ENCODE measurements at places on chromosomes 5 and 9.

DNA sequence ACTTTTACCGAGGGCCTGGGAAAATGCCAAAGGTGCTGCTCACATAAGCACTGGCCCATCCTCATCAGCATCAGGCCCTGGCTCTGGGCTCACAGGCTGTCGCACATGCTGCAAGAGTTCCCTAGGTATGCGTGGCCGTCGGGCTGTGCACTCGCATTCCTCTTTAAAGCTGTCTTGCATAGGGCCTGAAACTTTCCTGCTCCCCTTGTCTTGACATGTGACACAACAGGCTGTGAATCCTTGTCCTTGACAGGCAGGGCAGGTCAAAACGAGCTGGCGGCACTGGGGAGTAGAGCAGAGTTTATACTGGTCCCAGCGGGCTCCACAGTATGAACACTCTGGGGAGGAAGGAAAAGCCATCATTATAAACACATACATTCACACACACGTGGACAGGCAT is 30.7 kb downstream of the TSTD2 start:
- DNase-seq: no peak

DNA sequence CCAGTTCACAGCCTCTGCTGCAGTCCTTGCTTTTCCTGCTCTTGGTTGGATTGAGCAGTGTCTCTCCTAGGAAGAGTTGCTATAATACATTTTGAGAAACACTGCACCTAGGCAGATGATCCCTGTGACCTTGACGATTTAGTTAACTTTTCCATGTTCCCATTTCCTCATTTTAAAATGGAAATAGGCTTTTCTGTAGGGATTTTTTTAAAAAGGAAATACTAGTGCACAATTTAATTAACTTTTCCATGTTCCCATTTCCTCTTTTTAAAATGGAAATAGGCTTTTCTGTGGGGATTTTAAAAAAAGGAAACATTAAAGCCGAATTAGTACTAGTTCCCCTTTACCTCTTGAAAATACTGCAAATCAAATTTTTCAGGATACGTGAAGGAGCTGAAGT is 4.7 kb downstream of the ATP6V0E1 start:
- DNase-seq: no peak

DNA sequence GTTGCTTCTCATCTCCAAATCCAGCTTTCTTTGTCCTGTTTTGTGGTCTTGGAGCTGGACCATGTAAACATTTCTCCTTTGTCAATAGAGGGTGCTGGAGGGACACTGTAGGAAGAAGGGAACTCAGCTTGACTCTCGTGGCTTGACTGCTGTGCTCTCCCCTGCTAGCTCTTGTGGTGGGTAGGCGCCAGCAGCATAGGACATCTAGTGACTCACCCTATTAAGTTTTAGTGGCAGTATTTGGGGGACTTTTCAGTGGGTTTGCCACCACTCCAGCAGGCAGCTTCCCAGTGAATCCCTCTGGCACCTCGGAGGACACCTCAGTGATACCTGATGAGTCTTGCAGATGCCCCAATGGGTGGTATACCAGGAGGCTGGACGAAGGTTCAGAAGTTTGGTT is 97.8 kb downstream of the TSSK1B start:
- peak; percentile 69 for DNase-seq

DNA sequence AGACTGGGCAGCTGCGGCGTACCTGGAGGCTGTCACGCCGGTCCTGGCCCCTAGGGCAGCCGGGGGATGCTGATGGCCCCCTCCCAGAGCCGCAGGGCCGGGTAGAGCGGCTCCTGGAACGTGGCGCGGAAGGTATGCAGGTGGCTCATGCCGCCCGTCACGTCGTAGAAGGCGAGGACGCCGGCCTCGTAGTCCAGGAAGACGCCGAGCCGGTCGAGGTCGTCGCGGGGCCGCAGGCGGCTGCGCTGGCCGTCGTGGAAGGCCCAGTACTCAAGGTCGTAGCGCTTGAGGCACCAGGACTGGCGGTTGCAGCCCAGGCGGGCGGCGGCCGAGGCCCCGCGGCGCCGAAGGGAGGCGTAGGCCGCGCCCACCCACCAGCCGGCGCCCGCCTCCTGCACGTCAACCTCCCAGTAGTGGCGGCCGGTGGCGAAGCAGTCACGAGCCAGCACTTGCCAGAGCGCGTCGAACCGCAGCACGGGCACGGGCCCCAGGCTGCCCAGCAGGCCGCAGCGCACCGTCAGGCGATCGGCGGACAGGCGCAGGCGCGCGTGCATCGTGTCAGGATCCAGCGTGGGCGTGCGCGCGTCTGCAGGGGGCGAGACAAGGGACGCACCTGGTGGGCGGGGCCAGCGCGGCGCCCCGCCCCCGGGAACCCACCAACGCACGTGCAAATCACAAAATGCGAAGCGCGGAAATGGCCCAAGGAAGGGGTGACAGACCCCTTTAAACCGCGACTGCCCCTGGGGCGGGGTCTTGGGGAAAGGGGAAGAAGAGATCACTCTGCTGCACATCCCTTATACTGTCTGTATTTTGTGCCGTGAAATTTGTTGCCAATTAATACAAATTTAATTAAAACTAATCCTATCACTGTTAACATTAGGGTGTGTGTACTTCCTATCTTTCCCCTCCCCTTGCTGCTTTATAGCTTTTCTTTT is 31.2 kb downstream of the NANS start:
- DNase-seq: peak; percentile 32

DNA sequence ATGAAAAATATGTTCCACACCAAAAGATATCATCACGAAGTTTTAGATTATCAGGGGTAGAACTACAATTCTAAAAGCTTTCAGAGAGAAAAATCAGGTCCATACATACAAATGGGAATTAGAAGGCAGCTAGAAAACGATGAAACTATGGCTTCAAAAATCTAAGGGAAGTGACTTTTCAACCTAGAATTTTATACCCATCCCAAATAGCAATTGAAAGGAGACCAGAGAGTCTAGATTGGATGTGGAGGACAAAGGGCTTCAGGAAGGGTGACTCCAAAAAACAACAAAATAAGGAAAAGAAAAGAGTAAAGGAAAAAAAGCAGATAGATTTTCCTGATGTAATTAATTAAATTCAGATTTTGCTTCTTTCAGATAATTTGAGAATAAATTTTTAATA is 72.0 kb upstream of the CEP78 start:
- no peak for DNase-seq

DNA sequence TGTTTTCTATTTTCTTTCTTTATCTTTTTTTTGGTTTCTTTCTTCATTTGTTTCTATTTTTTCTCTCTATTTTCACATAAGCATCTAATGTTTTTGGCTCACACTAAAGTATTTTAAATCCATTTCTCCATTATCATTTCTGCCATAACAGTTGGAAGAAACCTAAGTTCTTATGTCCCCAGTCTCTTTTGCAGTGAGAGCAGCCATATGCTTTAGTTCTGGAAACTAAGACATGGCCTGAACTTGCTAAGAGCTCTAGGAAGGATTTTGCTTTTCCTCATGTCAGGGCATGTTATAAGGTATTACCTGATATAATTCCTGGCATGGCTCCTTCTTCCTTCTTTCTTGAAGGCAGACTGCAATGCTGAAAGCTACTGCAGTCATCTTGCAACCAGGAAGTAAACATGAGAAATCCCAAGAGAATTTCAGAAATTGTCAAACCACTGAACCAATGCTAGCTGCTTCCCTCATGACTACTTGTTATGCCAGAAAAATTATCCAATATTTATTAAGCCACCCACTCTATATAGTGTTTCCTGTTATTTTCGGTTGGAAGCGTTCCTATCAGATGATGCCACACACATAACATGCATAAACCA is 171.1 kb downstream of the TAF11L14 start:
- DNase-seq: peak; percentile 34

GRCh38 chr9:14081745-14082144 is 232.2 kb downstream of the NFIB start:
- DNase-seq: no peak

GRCh38 chr9:6566409-6567139 is 79.0 kb downstream of the GLDC start:
- peak; percentile 100 for DNase-seq

GRCh38 chr5:38557308-38557710 is 863 bp upstream of the LIFR start:
- no peak for DNase-seq

GRCh38 chr5:134554319-134555222 is 29.1 kb downstream of the JADE2 start:
- DNase-seq: no peak

- DNase-seq: no peak
Observed at GRCh38 chr9:69218166-69218565, 44.1 kb downstream of the TJP2 start.

DNA sequence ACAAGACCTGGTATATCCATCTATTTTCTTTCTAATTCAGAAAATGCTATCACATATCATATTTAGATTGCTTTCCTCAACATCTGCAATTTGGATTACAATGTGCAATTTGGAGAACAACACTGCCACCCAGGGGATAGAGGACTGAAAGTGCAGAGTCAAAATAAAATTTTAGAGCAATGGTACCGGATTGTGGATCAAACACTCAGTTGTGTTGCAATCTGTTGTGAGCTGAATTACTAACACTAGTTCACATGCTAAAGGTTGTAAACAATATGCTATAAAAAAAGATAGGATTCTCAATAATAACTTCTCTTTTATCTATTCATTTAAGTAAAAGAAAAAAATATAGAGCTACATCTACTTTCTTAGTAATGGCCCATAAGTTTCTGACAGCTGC is 11.9 kb upstream of the SRFBP1 start:
- DNase-seq: peak; percentile 45
